Fibroblast of skin of left biceps (primary cell): ENCODE measurements at places on chromosomes 4 and X.

GRCh38 chr4:101123231-101123630 is 224.1 kb downstream of the PPP3CA start:
- DNase-seq, result no peak

DNA sequence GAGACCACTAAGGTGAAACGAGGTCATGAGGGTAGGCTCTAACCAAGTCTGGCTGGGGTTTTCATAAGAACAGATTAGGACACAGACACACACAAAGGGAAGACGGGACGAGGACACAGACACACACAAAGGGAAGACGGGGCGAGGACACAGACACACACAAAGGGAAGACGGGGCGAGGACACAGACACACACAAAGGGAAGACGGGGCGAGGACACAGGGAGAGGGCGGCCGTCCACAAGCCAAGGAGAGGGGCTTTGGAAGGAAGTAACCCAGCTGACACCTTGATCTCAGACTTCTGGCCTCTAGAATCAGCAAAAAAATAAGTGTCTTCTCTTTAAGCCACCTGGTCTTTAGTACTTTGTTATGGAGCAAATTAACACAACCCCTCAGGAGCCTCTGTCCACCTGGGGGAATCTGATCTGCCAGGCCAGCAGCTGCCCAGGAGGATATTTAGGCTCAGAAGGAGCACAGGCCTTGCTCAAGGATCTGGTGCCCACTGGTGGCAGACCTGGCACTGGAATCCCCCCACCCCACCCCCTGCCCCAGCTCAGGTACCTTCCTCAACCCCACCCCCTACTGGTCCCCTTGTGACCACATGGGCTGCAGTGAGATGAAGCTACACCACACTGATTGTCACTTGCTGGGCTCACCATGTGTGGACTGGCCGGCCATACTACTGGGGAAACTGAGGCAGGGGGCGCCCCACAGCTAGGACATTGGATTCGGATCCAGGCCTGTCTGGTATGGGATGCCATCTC is 2.8 kb downstream of the ABLIM2 start:
- no peak for DNase-seq

DNA sequence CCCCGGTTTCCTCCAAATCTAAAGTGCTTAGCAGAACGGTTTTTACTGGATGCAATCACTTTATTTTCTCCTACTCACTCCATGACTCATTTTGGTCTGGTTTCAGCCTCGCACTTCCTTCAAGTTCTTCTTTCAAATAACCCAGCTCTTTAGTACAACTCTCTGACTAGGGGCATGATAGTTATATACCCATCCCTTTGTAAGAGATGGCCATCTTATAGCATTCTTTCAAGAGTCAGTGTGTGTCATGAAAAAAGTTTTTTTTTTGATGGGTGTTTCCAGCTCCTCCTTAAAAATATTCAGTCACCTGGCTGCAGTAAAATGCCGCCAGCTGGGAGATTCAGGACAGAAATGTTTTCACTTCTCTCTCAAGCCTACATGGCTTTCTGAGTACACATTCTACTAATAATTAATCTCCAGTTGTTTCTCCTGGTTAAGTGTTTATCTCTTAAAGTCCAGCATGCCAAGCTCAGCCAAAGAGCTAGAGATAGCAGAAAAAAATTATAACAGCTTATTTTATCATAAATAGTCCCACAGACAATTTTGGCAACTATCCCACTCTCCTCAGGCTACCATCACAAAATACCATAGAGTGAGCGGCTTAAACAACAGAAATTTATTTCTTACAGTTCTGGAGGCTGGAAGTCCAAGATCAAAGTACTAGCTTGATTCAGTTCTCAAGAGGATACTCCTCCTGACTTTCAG is 139.3 kb downstream of the GASK1B start:
- no peak for DNase-seq

DNA sequence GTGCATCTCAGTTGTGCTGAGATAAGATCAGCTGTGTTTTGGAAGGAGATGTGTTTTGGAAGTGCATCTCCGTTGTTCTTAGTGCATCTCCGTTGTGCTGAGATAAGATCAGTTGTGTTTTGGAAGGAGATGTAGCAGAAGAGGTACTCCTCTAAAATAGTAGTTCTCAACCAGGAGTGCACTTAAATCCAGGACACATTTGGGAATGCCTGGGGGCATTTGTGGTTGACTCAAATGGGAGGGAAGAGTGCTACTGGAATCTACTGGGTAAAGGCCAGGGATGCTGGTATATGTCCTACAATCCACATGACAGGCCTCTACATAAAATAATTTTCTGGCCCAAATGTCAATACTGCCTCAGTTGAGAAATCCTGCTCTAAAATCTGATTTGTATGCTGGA is 70.8 kb upstream of the CHRDL1 start:
- no peak for DNase-seq

- DNase-seq, result no peak
Measured at GRCh38 chr4:180134091-180134866, 2108.9 kb upstream of the TENM3 start.

- no peak for DNase-seq
Measured at GRCh38 chr4:32847461-32847860, 2127.3 kb downstream of the PCDH7 start.

GRCh38 chrX:94256396-94256795 is 582.4 kb downstream of the FAM133A start:
- DNase-seq, result no peak

- no peak for DNase-seq
Measured at GRCh38 chr4:172858731-172859230, 309.8 kb upstream of the GALNT7 start.

GRCh38 chr4:157128395-157128794 is 52.4 kb downstream of the GLRB start:
- peak; percentile 26 for DNase-seq

DNA sequence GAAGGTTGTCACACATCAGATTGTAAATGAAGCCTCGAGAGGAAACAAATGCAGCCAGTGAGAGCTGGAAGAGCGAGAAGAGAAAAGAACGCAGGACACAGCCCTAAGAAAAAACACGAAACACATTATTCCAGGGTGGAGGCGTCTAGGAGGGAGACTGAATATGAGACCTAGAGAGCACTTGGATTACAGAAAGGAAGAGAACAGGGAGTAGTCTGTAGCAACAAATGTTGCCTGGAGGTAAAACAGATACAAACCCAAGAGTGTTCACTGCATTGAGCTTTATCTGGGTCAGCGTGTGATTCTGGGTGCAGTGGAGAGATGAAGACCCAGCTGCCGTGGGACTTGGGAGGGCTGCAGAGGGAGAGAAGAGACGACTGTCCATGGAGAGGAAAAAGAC is 50.1 kb upstream of the SETD7 start:
- DNase-seq, result no peak

DNA sequence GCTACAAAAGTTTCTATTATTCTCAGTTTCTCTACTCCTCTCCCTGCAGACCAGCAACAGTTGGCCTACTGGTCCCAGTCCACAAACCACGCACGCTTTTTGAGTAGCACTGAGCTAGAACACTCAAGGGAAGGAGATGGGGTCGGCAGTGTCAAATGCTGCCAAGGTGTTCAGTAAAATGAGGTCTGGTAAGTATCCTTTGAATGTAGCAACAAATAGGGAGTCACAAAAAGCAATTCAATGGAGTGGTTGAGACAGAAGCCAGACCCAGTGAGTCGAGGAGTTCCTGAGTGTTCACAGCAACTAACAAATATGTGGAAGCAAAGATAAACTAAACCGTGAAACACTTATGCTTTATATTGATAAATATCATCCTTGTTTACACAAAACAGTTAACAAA is 355.7 kb downstream of the MID1IP1 start:
- no peak for DNase-seq

GRCh38 chr4:30116401-30116800 is 603.8 kb upstream of the PCDH7 start:
- DNase-seq, result no peak

DNA sequence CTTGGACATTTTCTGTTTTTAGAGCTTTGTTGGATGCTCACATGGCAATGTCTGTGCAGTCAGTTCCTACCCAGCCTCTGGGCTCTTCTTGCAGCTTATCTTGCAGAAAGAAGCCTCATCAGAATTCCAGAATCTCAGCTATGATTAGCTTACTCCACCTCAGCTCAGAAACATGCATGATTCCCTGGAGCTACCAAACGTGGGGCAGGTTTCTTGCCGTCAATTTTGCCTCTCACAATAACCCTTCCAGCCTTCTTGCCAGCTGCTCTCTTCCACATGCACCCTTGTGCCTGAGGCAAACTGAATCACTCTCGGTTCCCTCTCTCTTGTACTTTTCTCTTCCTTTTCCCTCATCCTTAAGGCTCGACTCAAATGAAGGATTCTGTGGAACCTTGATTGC is 141.4 kb downstream of the PTTG2 start:
- DNase-seq, result peak; percentile 21

DNA sequence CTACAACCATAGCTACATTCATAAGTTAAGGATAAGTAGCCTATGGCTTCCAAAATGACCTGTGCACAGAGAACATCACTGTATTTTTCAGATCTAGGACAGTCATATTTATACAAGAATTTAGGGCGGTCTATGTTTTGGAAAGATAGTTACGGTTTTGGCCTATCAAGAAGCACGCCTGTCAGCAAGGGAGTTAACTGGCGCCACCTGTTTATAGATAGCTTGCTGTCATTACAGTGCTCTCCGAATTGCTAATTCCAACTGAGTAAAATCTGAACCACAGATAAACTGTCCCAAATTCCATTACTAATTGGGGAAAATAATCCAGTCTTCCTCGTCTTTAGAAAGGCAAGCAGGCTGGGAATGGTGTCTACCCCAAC is 646 bp downstream of the ABCB7 start:
- DNase-seq, result no peak

DNA sequence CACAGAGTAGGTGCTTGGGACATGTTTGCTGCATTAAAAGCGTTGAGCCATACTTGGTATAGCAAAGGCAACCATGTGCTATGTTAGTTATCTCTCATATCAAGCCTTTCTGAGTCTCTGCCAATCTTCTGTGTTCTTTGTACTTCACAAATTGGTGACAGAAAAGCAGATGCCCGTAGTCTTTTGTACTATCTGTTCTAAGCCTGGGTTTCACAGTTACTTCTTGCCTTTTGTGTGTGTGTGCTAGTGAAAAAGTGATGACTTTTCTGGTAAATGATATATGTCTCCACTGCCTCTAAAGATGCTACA is 16.1 kb upstream of the KLHL2 start:
- no peak for DNase-seq

DNA sequence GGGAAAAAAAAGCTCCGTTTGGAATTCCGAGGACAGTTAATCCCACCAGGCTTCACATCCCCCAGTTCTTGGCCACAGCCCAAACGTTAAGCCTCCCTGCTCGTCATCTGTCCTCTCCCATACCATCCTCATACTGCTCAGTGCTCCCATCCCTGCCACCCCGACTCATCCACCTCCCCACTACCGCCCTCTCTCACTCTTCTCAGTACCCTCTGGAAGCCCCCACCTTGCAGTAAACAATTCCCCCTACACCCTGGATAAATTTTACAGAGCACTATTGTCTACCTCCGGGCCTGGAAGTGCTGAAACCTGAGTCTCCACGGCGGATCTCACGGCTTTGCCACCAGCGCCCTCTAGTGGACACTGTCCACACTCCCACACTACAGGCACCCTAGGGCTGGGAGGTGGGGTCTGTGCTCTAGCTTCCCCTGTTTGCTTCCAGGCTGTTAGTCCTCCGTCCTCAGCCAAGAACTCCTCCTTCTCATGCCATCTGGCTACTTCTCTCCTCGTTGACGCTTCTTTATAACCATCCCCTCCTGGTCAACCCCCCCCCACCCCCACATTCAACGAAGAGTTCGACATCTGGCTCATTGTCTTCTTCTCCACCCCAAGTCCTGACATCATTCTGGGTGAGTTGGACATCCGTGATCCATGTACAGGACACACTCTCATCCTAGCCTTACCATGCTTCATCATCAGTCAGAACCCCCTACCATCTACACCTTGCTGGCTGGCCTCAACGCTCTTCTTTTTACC is 54.5 kb downstream of the RTL9 start:
- DNase-seq, result no peak

DNA sequence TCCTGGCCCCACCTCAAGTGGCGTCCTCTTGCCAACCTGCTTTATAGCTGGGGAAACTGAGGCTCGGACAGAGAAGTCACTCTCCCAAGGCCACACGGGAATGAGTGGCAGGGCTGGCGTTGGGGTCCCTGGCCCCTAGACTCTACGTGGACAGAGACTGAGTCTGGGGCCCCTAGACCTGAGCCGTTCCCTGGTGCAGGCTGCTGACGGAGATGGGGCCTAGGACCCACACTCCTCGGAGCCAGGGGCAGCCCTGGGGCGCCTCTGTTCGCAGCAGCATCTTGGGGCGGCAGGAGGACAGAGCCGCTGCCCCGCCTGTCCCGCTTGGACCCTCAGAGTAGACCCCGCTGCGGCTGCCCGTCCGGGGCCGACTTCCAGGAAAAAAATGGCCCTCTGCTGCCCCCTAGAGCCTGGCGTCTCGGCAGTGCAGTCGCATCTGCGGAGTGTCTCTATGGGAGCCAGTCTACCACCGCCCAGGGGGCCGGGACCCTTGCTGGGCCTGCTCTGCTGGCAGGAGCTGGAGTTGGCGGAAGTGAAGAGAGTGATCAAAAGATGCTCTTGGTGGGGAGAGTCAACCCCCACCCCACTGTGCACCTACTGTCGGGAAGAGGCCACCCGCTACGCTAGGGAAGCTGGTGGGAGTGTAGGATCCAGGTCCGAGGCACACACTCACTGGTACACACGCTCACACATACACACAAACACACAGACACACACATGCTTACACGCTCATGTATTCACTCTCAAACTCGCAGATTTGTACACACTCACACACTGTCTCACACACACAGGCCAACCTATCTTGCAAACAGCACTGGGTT is 220.1 kb downstream of the AFAP1 start:
- no peak for DNase-seq

DNA sequence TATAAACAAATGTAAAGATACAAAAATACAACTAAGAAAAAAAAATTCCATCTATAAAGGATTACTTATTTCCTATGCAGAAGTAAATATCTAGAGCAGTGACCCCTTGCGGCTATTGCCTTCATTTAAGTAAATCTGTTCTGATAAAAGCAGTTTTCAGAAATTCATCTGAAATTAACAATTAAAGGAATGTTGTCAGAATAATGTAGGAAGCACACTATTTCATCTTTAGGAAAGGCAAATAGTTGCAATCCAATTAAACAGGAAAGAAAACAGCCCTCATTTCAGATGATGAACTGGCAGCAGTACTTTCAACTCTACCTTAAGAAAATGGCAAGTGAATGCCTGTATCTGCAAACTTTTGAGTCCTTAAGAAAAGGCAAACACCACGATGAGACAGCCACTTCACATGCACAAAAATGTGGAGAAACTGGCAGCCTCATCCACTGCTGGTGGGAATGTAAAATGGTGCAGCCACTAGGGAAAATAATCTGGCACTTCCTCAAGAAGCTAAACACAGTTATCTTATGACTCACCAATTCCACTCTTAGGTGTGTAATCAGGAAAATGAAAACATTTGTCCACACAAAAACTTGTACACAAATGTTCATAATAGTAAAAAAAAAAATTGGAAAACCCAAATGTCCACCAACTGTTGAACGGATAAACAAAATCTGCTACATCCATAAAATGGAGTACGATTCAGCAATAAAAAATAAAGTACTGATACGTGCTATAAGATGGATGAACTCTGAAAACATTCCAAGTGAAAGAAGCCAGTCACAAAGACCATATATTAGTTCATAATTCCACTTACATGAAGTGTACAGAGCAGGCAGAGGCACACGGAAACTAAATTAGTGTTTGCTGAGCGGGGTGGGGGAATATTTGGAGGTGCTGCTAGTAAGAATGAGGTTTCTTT is 2.0 kb upstream of the THAP9 start:
- DNase-seq, result peak; percentile 79

- no peak for DNase-seq
Measured at GRCh38 chr4:177070533-177071058, 239.1 kb upstream of the NEIL3 start.

- DNase-seq, result no peak
Measured at GRCh38 chr4:152243896-152244595, 291.8 kb downstream of the FBXW7 start.

GRCh38 chr4:2535376-2536192 is 863 bp upstream of the FAM193A start:
- no peak for DNase-seq
